ENCODE measurements at places on chromosomes 4 and X. TPM values are rescaled to one million over a fixed set of nuclear protein-coding genes. Genes with fewer than 3 reads are reported as not detected.

- DNase-seq = no peak
Observed at GRCh38 chr4:173181848-173182247, 13.2 kb downstream of the GALNT7 start.

- no peak for DNase-seq
Observed at GRCh38 chrX:122500556-122500955, 683.5 kb upstream of the GRIA3 start.

GRCh38 chr4:157115613-157116335, 39.8 kb downstream of the GLRB start:
- DNase-seq = peak; percentile 9

DNA sequence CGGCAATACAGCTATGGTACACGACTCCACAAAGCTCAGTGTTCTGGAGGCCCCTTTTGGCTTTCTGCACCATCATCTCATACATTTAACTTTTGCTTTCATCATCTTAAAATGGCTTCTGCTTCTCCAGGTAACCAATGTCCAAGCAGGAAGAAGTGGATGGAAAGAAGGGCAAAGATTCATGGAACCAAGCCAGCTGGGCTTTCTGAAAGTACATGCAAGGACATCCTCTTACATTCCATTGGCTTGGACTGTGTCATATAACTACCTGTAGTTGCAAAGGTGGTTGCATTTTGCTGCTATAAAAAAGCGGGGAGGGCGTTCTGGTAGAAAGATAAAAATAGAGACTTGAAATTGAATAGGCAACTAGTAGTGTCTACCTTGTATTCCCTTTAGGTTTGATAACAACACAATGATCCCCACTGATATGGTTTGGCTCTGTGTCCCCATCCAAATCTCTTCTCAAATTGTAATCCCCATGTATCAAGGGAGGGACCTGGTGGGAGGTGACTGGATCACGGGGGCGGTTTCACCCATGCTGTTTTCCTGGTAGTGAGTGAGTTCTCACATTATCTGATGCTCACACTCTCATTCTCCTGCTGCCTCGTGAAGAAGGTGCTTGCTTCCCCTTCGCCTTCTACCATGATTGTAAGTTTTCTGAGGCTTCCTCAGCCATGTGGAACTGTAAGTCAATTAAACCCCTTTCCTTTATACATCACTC, 6.7 kb upstream of the FHIP1A start:
- DNase-seq = no peak

DNA sequence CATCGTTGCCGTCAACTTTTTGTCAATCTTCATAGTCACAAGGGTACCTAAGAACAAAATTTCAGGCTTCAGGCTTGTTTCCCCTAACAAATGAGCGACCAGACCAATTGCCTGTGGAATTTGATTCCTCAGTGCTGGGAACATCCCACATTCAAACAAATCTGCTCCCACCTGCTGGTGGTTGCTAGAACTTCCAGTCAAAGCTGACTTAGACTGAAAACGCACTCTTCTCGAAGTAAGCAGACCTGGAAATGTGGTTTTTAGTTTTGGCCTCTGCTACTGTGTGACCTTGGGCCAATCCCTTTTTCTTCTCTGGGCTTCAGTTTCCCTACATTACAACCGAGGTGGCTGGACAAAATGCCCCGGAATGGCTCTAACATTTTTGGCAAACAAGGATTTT, 1.8 kb upstream of the GABRQ start:
- peak; percentile 58 for DNase-seq

DNA sequence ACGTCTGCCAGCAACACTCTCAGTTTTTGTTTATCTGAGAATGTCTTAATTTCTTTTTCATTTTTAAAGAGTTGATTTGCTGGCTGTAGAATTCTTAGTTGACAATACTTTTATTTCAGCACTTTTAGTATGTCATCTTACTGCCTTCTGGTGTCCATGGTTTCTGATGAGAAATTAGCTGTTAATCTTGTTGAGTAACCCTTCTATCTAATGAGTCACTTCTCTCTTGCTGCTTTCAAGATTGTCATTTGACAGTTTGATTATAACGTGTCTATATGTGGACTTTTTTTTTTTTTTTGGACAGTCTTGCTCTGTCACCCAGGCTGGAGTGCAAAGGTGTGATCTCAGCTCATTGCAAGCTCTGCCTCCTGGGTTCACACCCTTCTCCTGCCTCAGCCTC, 24.0 kb upstream of the TMEM255A start:
- no peak for DNase-seq

CXXC4 gene
- 14.9 TPM for total RNA-seq

DNA sequence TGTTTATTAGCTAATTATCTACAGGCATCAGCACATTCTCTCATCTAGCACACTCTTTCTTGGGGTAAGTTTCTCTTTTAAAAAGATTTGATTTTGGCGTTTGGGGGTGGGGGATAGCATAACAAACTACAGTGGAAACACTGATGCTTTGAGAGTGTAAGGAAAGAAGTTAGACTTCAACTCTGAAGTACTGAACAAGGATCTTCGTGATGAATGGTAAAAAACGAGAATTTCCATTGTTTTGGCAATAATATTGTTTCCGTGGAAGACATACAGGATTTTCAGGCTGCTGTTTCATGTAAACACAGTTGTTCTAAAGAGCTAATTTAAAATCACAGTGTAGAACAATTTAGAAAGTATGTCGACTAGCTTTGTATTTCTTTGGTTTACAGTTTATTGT, 451 bp downstream of the LPAR4 start:
- DNase-seq = no peak

GRCh38 chrX:121598356-121598755, 550.9 kb downstream of the GLUD2 start:
- no peak for DNase-seq

- DNase-seq = peak; percentile 16
Observed at GRCh38 chr4:140250989-140251552, 97.1 kb upstream of the MAML3 start.

FATE1 gene
- total RNA-seq = not detected

- peak; percentile 25 for DNase-seq
Observed at GRCh38 chr4:137861682-137862081, 329.4 kb upstream of the PCDH18 start.

DNA sequence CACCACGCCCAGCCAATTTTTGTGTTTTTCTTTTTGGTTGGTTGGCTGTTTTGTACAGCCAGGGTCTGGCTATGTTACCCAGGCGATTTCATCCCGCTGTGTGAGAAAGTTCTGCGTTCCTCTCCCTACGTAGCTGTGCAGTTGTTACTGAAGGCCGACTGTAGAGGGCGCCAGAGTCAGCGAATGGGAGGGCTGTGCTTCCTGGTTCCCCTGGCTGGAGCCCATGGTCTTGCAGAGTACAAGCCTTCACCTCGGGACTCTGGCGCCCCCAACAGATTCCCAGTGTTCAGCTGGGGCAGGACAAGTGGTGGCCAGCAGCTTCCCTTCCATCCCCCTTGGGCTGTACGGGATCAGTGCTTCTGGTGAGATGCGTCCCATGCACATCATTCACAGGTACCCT, 5.6 kb upstream of the CT45A1 start:
- DNase-seq = no peak

GRCh38 chrX:41705680-41706374, 17.1 kb downstream of the GPR34 start:
- no peak for DNase-seq

DNA sequence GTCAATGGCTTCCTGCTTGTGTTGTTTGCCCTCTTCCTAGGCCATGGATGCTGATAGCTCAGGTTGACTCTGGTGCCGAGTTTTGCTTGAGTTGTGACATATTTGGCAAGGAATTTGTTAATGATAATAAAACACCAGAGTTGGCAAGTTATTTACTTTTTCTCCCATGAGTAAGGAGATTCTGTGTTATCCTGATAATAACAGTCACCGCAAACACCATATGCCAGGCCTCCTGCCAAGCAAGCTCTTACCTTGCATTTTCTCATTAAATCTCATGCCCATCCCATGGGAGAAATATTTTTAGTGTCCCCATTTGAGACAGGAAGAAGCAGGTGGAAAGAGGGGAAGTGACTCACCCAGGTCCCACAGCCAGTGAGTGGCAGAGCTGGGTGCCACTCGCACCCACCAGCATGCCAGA, 67.4 kb upstream of the CLCN4 start:
- no peak for DNase-seq

GUCY1A1 gene
- 41.2 TPM for total RNA-seq

S100G gene
- 51.1 TPM for total RNA-seq

DNA sequence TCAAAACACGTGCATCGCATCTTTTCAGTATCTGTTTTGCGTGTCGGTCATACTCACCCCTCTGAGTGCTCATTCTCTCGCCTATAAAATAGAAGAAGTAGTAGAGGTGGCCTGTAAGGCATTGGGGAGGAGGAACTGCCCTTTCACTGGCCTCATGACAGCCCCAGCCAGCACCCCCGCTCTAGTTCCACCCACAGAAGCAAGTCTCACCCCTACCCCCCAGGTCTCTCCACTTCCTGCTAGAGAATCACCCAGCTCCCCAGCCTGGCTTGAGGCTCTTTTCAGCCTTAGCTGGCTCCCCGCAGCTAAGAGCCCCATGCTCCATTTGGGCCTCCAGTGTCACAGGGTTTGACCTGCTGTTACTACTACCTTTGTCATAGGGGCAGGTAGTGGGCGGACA, 11.8 kb downstream of the HDAC6 start:
- no peak for DNase-seq

DNA sequence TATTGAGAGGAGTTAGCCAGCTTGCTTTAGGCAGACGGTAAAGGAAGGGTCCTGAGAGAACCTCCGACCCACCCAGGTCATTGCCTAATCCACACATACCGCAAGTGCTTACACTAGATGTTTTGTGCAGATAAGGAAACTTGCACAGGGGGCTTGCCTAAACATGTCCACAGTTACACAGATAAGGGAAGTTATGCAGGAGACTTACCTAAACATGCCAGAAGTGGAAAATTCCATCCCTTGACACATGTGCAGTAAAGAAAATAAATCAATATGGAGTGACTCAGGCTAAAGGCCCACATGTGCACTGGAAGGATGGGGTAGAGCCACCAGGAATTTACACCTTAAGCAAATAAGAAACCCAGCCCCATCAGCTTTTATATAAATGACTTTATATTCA, 232.8 kb upstream of the HDX start:
- peak; percentile 22 for DNase-seq

DNA sequence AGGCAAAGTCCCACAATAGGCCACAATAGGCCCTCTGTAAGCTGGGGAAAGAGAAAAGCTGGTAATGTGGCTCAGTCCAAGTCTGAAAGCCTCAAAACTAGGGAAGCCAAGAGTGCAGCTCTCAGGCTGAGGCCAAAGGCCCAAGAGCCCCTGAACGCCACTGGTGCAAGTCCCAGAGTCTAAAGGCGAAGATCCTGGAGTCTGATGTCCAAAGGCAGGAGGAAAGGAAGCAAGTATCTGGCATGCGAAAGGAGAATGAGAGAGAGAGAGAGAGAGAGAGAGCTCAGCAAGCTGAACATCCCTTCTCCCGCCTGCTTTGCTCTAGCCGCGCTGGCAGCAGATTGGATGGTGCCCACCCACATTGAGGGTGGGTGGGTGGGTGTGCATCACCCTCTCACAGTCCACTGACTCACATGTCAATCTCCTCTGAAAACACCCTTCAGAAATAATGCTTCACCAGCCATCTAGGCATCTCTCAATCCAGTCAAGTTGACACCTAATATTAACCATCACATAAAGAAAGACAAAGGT, 30.9 kb upstream of the ELF2 start:
- DNase-seq = no peak

DNA sequence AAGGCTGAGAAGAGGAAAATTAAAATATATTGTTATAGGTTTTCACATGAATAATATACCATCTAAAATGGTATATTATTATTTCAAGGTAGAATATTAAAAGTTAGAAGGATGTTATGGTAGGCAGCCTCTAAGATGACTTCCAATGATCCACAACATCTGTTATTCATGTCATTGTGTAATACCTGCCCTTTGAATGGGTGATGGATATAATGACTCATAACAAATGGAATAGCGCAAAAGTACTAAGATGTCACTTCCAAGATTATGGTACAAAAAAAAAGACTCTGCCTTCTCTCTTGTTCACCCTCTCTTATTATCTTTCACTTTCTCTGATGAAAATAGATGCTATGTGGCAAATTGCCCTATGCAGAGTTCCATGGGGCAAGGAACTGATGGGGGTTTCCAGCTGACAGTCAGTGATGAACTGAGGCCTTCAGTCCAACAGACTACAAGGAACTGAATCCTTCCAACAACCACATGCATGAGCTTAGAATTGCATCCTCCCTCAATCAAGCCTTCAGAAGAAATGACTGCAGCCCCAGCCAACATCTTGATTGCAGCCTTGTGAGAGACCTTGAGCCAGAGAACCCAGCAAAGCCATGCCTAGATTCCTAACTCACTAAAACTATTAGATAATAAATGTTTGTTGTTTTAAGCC, 57.7 kb downstream of the HS6ST2 start:
- no peak for DNase-seq

CXorf65 gene
- total RNA-seq = not detected

ADH7 gene
- total RNA-seq = not detected

DNA sequence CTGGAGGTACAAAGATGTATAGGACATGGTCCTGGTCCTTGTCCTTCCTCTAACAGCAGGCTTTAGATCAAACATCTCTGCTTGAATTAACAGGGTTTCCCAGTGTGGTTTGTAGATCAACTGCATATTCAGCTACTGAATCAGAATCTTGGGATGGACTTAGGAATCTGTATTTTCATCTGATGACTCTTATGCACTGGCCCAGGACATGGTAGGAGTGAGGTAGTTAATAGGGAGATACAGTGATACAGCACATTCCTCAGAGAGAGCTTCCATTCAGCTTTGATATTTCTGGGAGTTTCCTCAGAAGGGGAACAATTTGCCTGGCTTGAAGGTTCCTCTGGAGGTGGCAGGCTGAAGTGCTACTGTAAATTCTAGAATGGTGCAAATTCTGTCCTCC, 203.1 kb downstream of the LARP7 start:
- DNase-seq = no peak

HPRT1 gene
- total RNA-seq = 6.5 TPM

DNA sequence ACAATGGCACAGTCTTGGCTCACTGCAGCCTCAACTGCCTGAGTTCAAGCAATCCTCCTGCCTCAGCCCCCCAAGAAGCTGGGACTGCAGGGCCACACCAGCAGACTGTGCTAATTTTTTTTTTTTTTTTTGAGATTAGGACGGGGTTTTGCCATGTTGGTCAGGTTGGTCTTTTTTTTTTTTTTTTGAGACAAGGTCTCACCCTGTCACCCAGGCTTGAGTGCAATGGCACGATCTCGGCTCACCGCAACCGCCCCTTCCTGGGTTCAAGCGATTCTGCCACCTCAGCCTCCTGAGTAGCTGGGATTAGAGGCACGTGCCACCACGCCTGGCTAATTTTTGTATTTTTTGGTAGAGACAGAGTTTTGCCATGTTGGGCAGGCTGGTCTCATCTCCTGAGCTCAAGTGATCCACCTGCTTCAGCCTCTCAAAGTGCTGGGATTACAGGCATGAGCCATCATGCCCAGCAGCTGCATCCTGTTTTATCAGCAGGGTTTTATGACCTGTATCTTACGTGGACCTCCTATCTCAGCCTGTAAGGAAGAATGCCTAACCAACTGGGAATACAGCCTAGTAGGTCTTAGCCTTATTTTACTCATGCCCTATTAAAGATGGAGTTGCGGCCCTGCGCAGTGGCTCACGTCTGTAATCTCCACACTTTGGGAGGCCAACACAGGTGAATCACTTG, 13.2 kb upstream of the MRPL1 start:
- DNase-seq = no peak

DDIT4L gene
- 4.4 TPM for total RNA-seq

GRCh38 chr4:152515678-152516077, 20.2 kb downstream of the FBXW7 start:
- DNase-seq = no peak

GRCh38 chrX:109856974-109857373, 123.9 kb upstream of the ACSL4 start:
- peak; percentile 40 for DNase-seq

GRCh38 chr4:118784776-118785175, 51.1 kb downstream of the SEC24D start:
- no peak for DNase-seq
